ENCODE measurements at places on chromosomes 5 and 9.

DNA sequence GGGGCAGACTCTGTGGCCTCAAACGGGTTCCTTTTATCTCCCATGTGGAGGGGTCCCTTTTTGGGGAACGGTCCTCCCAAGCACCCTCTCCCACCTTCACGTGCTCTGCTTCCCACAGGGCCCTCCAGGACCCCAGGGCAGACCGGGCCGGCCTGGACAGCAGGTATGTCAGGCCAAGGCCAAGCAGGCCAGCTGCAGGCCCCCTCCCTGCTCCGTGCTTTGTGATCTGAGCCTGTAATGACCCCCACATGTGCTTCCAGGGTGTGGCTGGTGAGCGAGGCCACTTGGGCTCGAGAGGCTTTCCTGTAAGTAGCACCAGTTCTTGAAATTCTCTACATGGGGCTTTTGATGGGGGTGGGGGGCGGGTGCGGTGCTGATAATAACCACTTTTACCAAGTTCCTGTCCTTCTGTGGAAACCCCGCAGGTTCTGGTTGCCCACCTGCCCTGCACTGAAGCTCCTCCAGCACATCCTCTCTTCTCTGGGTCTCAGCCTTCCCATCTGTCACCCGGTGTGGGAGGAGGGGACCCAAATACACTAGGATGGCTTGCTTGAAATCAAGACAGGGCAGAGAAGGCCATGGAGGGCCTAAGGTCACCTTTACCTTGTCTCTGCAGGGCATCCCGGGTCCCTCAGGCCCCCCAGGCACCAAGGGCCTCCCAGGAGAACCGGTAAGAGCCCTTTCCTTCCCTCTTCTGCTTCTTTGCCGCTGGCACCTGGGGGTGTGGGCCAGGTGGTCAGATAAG is 57.9 kb upstream of the ORM1 start:
- no peak for DNase-seq

DNA sequence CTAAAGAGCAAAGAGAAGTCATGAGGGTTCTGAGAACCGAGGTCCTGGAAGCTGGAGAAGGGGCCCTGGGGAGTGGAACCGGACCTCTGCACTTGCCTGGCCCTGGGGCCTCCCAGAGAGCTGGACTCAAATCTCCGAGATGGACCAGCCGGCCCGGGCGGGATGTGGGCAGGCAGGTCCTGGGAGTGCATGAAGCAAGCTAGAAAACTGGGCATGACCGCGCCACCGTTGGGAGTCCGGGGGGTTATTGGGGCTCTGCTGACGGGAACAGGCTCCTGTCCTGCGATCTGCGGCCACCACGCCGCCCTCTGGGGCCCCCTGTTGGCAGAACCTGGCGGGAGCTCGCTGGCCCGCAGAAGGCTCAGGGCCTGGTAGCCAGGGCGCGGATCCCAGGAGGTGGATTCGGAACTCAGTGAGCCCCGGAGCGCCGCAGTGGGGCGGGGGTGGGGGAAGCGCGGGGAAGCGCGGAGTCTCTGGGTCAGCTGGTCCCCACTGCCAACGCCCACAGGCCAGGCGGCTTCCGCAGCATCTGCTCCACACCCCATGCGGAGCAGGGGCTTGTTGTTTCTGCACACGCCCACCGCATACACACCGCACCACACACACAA is 150.6 kb downstream of the ERCC6L2 start:
- peak; percentile 89 for DNase-seq

- DNase-seq: no peak
These were observed 5.5 kb downstream of the KCNIP1 start for GRCh38 chr5:170509348-170509660.

- no peak for DNase-seq
These were observed 420.6 kb upstream of the TYRP1 start for GRCh38 chr9:12272471-12273120.

Measured in ELF-1 (cell line).